ENCODE measurements at places on chromosomes 12 and 14.

- peak; percentile 57 for DNase-seq
Measured at GRCh38 chr12:56193025-56193578, 3.8 kb upstream of the SMARCC2 start.

DNA sequence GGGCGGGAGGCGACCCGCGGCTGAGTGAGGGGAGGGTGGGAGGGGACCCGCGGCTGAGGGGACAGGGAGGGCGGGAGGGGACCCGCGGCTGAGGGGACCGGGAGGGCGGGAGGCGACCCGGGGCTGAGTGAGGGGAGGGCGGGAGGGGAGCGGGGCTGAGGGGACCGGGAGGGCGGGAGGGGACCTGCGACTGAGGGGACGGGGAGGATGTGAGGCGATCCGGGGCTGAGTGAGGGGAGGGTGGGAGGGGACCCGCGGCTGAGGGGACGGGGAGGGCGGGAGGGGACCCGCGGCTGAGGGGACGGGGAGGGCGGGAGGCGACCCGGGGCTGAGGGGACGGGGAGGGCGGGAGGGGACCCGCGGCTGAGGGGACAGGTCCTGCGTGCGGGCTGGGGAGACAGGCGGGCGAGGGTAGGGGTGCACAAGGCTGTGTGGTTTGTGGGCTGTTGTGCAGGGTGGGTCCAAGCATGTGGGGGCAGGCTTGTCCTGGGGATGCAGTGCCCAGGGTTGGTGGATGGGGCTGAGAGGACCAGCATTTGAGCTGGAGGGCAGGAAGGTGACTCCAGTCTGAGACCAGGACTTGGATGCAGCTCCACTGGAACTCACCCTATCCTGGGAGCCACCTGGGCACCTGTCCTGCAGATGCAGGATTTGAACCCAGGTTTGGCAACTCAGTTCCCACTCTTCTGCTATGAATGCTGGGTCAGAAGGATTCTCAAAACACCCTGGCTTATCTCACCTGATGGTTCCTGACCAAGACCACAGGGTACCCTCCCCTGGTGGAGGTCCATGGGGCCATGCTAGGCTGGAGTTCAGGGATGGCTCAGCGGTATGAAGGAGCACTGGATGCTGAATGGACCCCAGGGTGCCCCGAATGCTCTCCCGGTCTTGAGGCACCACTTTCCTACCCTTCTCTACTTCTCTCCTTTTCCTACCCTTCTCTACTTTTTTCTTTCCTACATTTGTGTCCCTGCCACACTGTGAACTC is 9.4 kb downstream of the PLD4 start:
- DNase-seq = no peak

DNA sequence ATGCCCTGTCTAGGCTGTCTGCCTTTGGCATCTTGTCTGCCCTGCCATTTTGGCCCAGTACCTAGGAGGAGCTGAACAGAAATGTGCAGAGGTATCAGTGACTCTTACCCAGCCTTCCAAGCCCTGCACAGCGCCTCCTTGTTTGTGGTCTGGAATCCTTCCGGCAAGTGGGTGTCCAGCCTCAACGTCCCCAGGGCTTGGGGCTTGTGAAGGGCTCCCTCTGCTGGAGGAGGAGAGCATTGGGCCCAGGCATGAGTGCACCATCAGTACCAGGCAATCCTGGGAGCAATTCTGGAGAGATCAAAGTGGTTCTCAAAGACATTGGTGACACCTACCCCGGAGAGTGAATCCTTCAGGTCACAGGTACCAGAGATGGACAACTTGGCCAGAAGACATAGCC is 2.4 kb upstream of the TCL1B start:
- DNase-seq = no peak

DNA sequence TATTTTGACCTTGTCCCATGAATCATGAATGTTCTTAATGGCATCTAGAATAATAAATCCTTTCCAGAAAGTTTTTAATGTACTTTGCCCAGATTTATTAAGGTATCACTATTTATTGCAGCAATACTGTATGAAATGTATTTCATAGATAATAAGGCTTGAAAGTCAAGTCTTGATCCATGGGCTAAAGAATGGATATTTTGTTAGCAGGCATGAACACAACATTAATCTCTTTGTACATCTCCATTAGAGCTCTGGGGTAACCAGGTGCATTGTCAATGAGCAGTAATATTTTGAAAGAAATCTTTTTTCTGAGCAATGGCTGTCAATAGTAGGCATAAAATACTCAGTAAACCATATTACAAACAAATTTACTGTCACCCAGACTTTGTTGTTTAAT is 141.6 kb upstream of the RPL10L start:
- DNase-seq = no peak

GRCh38 chr12:15497671-15498292 is 175.5 kb downstream of the PTPRO start:
- no peak for DNase-seq

DNA sequence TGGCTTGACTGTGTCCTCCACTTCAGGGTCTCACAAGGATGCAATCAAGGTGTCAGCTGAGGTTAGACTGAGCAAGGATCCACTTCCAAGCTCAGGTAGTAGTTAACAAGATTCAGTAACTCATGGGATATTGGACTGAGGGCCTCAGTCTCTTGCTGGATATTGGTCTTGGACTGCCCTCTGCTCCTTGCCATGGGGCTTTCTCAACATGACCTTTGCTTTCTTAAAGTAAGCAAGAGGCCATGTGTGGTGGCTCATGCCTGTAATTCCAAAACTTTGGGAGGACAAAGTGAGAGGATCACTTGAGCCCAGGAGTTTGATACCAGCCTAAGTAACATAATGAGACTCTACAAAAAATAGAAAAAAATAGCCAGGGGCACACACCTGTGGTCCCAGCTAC is 231.3 kb upstream of the AMIGO2 start:
- DNase-seq = no peak

DNA sequence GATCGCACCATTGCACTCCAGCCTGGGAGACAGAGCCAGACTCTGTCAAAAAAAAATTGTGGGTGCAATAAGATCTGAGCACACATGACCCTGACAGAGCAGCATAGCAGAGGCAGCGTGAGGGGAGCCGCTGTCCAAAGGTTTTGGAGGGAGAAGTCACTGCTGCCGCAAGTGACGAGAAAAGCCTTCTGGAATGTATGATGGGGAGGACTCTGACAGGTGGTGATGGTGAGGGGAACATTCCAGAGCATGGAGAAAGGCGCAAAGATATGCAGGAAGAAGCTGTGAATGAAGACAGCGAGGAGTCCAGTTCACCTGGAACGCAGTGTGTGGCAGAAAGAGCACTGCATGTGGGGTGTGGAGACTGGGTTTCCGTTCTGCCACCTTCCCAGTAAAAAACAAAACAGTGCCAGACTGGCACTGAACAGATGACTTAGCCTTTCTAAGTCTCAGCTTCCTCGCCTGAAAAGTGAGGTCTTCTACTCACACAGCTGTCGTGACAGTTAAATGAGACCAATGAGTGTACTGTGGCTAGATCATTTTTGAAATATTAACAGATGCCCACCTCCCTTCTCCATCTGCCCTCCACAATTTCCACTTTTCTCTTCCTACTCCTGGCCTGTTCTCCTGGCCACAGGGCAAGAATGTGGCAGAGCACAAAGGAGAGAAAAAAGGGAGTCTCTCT is 53.4 kb upstream of the PTHLH start:
- no peak for DNase-seq

- DNase-seq = no peak
Measured at GRCh38 chr14:89202413-89203190, 214.4 kb downstream of the FOXN3 start.

DNA sequence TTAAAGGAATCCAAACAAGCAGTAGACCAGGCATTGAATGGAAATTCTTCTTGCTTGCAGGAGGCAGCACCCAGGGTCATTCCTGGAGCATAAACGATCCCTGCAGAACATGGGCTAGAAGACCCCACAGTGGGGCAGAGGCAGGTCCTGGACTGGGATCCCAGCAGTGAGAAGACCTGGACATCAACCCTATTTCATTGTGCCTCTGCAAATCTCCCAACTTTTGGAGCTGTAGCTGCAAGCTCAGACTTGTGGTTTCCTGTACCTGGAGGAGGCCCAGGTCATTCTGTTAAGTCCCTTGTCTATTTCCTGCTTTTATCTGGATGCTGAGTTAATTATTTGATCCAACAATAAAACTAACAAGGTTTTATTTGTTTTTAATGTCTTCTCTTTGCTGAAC is 61.7 kb downstream of the CALM1 start:
- DNase-seq = no peak

GRCh38 chr12:27826076-27826475 is 46.0 kb upstream of the MANSC4 start:
- no peak for DNase-seq

DNA sequence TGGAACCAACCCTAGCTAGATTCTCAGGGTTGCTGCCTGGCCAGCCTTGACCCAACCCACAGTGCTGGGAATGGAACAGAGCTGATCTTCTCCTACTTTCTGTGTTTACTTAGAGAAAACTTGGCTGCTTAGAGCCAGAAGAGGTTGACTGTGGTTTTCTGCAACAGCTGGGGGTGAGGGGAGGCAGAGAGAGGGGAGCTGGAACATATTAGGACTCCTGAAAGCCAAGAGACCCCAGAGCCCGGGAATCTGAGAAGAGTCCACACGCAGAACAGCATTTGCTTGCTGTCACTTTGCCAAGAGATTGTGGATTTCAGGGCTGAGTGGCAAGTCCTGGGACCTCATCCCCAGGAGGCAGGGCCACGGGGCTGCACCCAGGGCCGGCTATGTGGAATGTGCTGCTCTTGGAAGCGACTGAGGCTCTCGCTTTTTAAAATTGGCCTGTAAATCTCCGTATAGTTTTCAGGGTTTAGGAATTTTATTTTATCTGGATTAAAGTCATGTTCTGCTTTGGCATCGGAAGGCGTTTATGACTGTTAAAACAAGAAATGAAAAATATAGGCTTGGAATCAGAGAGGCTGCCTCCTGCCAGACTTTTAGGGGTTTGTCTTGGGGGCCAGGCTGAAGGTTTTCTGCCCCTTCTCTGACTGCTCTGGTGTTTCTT is 22.3 kb upstream of the MED13L start:
- DNase-seq = no peak

- no peak for DNase-seq
Measured at GRCh38 chr12:76318773-76319594, 29.2 kb downstream of the BBS10 start.

DNA sequence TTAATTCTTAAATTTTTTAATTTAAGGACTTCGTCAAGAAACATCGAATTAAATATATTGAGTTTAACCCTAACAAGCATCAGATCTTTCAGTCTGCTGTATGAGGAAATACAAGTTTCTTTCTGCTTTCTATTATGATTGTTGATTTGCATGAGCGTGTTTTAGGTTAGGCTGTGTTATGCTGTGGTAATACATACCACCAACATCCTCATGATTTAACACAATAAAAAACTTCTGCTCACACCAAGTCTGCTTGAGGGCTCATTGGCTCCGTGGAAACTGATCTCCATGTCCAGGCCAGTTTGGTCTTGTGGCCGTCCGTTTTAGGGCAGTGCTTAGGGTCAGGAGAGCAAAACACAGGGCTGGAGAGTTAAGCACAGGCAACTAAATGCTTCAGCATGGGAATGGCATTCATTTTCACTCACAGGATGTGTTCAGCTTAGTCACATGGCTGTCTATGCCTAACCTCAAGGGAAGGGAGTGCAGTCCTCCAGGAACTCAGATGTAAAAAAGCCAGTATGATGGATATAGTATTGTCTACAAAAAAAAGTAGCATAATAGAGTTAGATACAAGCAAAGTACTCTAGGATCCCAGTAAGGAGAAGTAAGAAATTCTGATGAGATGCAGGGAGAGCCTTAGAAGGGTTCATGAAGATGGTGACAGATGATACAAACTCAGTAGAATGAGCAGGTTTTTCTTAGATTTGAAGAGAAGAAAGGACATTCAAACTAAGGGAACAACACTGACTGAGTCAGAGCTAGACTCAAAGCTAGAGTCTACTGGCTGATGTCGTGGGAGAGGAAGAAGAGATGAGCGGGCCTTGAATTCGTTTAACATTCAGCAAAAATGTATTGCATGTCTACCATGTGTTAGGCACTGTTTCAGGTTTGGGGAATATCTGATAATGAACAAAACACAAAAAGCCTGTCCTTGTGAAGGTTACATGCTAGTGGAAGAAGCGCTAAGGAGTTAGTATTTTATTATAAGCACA is 16.3 kb downstream of the MARK3 start:
- no peak for DNase-seq

- DNase-seq = peak; percentile 64
Measured at GRCh38 chr14:49598485-49599300, at the start of gene LRR1. Gene LRR1, plus strand, starts transcription at chr14:49598940. Its CDS starts 81 bp downstream, at chr14:49599021.

DNA sequence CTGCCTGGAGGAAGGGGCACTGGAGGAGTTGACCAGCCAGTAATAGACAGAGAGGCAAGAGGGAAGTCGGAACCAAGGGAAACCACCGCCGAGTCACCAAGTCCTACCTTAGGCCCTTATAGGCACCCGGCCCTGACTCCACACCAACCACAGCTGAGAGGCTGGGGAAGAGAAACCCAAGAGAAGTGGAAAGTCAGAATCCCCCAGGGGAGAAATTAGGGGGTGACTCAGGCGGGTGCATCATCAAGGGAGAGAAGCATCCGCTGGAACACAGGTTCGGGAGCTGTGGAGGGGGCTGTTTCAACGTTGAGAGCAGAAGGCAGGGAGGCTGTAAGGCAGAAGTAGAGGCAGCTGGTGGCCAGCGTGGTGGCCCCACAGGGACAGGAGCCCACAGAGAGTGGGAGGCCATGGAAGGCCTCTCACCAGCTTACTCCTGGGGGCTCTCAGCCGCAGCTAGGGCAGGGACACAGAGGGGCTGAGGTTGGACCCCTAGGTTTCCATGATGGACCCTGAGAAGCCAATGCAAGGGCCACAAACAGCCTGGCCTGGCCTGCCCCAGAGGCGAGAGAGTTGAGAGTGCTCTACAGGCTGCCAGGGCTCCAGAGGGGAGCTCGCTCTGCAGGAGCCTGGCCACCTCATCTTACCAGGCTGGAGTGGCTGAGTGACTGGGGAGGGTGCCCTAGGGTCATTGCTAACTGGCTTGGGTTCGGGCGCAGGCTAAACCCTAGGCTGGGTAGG is 1.4 kb upstream of the TRMT61A start:
- no peak for DNase-seq

DNA sequence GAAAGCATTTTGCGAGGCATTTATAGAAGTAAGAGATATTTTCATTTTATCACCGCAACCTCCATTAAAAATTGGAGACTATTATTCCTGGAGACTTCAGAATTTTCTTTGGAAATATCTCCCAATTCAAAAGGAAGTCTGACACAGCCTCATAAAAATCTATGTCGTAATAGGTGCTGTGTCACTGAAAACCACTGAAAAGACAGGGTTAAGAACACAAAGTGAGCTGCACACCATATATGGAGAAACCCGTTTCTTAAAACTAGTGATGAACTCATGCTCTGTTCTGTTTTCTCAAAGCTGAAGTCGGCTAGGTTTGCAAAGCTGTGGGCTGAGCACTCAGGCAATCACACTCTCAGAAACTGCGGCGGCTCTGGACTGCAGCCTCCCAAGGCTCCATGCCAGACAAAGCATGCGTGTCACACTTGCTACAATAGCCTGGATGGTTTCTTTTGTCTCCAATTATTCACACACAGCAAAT is at the start of gene GLIPR1:
TSS of gene GLIPR1 (plus strand) at position 287 of the 481 bp plus-strand sequence. CDS start at position 413, 126 bp downstream.
- peak; percentile 36 for DNase-seq
